ENCODE measurements at places on chromosomes 12 and 14.

GRCh38 chr14:77822307-77822706 lies 22.4 kb downstream of the ADCK1 start:
- DNase-seq: no peak

GRCh38 chr14:33693237-33693636 lies 257.6 kb downstream of the EGLN3 start:
- DNase-seq: no peak

DNA sequence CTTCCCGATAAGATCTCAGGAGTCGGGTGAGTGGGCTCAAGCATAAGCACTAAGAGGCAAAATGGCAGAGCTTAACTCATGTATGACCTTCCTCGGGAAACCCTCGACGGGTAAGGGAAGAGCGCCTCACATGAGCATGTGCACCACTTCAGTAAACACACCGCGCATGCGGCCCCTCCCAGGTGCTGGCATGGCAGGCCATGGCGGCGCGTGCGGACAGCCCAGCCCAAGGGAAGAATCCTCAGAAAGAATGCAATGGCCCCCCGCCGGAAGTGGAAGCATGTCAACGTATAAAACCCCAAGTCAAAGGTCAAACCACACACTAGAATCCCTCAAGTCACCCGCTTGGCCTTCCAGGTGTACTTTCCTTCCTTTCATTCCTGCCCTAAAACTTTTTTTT lies 6.6 kb upstream of the TNFAIP2 start:
- no peak for DNase-seq

GRCh38 chr12:27209257-27209910 lies 34.7 kb upstream of the STK38L start:
- no peak for DNase-seq

DNA sequence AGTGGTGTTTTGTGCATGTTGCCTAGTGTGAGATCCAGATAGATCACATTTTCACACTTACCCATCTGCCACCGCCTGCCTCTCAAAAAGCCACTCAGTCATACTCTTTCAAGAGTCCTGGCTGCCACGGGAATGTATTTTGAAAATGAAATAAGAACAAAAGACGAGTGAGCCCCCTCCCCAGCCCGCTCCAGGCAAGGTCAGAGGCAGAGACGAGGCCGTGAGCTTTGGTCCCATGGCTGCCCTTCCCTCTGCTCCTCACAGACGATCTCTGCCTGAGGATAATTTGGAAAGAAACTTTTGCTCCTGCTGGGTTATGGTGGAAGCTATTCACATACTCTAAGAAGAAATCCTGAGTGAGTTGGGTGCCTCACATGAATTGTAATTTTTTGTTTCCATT lies 924.3 kb downstream of the BCL11B start:
- no peak for DNase-seq

DNA sequence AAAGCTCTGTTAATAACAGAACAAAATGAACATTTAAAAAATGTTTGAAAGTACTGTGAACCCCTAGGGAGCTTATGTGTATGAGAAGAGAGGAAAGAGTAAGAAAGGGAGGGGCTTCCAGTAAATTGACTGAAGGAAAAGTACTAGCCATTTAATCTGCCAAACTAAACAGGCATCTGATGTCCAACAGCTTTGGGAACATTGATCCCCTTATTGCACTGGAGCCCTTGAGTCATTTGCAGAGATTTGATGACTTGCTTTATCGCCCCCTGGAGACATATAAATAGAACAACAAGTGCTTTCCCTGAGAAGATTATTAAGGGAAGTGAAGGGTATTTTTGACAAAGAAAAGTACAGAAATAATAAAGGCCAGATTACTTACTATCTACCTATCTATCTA lies 319.3 kb upstream of the NOVA1 start:
- DNase-seq: no peak

GRCh38 chr12:111699-112493 lies 45.3 kb downstream of the IQSEC3 start:
- DNase-seq: no peak

DNA sequence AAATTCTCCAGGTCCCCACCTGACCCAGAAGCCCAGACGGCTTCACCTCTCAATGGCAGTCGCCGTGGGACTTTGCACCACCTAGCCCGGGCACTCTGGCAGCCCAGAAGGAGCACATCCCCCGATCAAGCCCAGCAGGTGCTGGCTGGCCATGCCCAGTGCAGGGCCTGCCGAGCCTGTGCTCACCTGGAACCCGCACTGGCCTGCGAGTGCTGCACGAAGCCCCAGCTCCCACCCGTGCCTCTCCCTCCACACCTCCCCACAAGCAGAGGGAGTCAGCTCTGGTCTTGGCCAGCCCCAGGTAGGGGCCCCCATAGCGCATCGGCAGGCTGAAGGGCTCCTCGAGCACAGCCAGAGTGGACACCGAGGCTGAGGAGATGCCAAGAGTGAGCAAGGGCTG lies 144.5 kb downstream of the NUBPL start:
- DNase-seq: no peak

DNA sequence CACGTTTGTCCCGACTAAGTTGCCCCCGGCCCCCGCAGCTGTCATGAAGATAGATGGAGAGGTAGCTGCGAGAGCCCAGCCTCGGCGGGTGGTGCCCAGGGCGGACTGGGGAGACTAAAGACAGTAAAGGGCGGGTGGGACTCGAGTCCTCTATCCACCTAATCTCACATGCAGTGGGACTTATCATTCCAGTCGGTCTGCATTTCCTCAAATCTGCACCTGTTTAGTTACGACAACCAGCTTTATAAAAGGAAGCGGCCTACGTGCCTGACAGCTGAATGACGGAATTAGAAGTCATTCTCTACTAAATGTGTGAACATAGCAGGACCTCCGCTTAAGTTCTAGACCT lies 109.8 kb upstream of the EGLN3 start:
- DNase-seq: no peak

DNA sequence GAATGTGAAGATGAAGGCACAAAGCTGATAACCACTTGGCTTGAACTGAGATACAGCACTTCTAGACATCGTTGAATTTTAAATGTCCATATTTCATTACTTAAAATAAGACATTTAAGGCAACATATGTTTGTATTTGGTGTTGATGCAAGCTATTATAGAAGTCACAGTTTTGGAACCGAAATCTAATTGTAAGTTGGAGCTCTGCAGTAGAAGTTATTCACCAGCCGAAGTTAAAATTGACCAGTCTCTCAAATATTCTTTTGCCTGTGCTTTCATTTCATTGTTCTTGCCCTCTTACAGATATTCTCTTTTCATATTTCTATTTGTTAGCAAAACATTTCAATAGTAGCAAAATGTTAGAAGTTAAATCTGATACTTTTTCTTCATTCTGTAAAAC lies 332.7 kb downstream of the PDZRN4 start:
- DNase-seq: no peak

DNA sequence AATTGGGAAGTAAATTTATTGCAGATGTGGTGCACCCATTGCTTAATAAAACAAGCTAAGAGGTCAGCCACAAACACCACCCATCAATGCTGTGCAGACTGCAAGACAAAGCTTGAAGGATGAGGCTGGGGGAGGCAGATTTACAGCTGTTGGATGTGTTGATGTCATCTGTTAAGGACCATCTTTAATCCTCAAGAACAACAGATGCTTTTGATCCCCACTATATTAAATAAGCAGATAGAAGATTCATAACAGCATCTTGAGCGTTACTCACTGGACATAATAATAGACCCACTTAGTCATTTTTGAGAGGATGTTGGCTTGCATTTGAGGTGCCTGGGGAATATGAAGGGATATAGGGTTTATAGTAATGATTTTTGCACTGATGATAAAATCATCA lies 58.8 kb downstream of the GPR68 start:
- no peak for DNase-seq

GRCh38 chr14:38755036-38755435 lies 348.0 kb downstream of the SEC23A start:
- no peak for DNase-seq

GRCh38 chr14:63717702-63718101 lies 10.2 kb downstream of the SGPP1 start:
- no peak for DNase-seq

- no peak for DNase-seq
Measured at GRCh38 chr12:12770262-12770661, 15.2 kb upstream of the APOLD1 start.

Measured in stimulated activated CD4-positive, alpha-beta T cell treated with anti-CD3 and anti-CD28 coated beads, Interleukin-2, amount 100 ng/mL, for 48 hours (primary cell).